Activated gamma-delta T cell treated with Interleukin-2 at 50 U/mL for 16 hours (primary cell): ENCODE measurements at places on chromosomes 2 and 18.

DNA sequence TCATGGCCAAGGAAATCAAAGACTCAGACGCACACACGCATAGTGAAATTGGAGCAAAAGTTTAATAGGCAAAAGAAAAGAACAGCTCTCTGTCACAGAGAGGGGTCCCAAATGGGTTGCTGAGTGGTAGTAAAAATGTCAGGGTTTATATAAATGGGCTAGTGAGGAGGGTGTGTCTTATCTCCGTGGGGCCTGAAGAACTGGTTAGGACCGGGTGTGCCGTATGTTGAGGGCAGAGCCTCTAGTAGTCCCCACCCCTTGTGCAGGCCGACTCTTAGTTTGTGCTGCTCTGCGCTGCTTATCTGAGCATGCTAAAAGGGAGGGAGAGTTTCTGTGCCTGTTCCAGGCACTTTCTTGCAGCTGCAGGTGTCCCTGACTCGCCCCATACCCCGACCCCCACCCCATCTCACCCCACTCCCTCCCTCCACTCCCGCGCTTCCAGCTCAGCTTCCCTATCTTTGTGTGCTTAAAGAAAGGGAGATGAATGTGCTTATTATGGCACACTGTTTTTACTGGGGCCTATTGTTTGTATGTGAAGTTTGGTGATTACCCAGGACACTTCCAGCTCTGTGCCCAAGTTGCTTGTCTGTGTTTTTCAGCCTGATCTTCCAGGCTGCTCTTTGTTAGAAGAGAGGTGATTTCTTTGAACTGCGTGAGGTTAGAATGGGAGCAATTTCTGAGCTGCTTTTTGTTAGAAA, 167.4 kb downstream of the SPAG16 start:
- DNase-seq, result no peak

GRCh38 chr2:36556842-36557241, 41.1 kb downstream of the FEZ2 start:
- no peak for DNase-seq

- DNase-seq, result no peak
Observed at GRCh38 chr2:34785206-34785785, 1186.2 kb upstream of the FAM98A start.

DNA sequence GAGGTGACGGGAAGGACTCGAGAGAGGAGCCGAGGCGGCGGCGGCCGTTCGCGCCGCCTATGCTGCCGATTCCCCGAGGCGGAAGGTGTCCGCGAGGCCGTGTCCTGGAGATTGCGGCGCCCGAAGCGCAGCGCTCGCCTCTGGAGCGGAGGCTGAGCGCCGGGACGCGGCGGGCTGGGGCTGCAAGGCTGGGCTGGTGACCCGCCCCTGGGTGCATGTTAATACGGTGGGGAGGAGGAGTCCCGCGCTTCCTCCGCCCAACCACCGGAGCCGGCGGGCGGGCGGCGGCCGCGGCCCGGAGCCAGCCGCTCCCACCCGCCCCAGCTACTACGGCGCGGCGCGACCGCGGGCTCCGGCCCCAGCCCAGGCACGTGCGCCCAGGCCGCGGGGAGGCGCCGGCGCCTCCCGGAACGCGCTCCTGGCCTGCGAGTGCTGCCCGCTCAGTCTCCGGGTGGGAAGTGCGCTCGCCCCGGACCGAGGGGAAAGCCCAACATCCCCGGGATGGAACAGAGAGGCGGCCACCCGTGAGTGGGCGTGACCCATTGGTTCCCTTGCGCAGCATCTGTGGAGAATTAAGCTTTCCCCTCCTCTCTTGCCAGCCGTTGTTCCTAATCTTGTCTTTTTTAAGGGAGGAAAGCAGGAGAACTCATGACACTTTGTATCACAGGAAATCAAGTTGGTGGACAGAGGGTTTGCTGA, at the start of gene DLGAP1:
DLGAP1 (minus strand) TSS at position 195 of the 699 bp plus-strand sequence.
- DNase-seq, result no peak

DNA sequence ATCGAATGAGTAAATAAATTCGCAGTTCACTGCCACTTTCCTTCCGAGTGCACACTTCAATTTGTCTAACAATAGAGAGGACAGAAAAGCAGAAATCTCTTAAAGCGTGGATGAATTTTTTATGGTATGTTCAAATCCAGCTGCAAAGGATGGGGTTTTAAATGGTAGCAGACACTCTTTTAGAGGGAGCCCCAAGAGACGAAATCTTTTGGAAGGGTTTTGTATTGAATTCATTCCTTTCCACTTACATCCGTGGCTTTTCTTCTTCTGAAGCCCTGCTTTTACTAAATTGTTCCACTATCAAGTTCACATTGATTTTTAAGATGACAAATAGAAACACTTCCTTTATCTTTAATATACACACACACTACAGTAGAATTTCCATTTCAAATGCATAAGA, 680.7 kb downstream of the NR4A2 start:
- no peak for DNase-seq

DNA sequence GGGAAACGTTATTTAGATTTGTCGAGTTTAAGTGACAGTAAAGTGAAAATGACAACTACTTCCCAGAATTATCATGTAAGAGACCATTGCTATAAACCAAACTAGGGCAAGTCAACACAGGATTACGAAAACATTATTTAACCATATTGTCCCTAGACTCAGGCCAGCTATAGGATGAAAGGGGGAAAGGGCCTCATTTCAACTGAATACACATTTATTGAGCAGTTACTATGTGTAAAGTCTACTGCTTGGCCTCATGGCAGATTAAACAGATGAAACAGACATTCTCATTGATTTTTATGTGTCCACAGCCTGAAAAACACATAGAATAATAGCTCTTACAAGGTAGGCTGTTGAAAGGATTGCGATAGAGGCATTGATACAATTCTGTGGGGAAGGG, 32.7 kb downstream of the ARHGEF33 start:
- DNase-seq, result no peak

GRCh38 chr2:224596289-224596688, 11.1 kb upstream of the CUL3 start:
- DNase-seq, result no peak

DNA sequence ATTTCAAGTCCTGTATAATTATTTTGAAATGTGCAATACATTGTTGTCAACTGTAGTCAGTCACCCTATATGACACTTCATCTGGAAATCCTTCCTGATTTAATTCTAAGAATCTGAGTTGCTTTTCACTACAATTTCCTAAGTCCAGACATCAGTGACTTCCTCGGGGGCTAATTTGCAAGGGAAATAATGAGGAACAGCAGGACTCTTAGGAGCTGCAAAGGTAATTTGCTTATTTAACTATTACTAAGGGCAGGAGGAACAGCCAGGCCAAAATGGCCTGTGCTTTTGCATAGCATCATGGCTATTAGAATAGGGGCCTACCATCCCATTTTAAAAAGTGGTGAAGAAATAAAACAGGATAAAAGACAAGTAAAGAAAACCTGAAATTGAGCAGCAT, 178.8 kb downstream of the MC4R start:
- DNase-seq, result no peak

GRCh38 chr18:70376137-70376913, 87.5 kb downstream of the SOCS6 start:
- no peak for DNase-seq

DNA sequence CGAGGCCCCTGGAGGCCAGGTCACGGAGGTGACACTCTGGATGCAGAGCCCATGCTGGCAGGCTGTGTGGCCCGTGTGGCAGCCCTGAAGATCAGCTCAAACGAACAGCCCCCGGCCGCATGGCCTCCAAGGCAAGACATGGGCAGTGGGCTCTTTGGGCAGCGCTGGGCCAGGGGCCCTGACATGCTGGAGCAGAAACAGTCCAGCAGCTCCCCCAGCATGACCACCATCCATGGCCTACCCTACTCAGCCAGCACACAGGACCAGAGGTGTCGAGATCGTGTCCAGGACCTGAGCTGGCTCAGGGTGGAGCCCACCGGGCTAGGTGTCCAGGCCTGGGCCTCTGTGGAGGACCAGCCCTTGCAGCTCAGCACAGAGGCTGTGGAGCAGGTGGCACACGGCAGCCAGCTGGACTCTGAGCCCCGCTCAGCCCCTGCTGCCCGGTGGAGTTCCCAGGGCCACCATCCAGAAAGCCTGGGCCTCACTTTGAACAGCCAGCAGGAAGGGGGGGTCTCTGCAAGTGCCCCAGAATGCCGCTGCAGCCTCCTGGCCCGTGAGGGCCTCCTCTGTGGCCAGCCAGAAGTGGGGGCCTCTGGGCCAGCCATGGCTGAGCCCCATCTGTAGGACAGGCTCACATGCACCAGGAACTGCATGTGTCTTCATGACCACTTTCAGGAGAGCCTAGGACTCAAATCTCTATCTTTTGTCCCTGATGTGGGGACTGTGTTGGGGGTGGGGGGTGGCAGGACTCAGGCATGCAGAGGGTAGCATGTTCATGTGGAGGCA, 8.9 kb downstream of the AMER3 start:
- DNase-seq, result no peak

GRCh38 chr2:202377207-202377761, 1.2 kb downstream of the BMPR2 start:
- no peak for DNase-seq

- DNase-seq, result no peak
Observed at GRCh38 chr18:76456823-76457222, 38.2 kb downstream of the ZNF516 start.

GRCh38 chr2:61328707-61329251, 142.1 kb downstream of the USP34 start:
- DNase-seq, result no peak

- DNase-seq, result no peak
Observed at GRCh38 chr2:98935111-98935770, 784 bp downstream of the CRACDL start.

GRCh38 chr2:88190808-88191721, 20.9 kb downstream of the THNSL2 start:
- DNase-seq, result no peak

- no peak for DNase-seq
Observed at GRCh38 chr2:217932803-217933616, 69.8 kb downstream of the TNS1 start.

DNA sequence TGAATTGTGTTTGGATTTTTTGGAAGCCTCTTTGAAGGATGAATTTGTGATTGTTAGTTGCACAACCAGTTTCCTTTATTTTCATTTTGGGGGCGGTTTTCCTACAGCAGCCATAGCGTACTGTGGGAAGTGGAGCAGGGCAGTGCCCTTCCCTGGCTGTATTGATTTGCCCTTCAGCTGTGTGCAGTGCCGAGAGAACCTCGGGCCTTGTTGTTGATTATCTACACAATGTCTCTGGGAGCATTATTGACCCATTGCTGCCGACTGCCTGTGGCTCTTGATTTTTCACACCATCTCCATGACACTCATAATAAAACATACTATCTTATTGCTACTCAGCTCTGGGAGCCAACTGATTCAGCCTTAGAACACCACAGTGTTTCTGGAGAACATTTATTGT, 162.2 kb upstream of the BOD1L2 start:
- DNase-seq, result no peak

- no peak for DNase-seq
Observed at GRCh38 chr2:105576440-105577241, 168.1 kb upstream of the NCK2 start.

DNA sequence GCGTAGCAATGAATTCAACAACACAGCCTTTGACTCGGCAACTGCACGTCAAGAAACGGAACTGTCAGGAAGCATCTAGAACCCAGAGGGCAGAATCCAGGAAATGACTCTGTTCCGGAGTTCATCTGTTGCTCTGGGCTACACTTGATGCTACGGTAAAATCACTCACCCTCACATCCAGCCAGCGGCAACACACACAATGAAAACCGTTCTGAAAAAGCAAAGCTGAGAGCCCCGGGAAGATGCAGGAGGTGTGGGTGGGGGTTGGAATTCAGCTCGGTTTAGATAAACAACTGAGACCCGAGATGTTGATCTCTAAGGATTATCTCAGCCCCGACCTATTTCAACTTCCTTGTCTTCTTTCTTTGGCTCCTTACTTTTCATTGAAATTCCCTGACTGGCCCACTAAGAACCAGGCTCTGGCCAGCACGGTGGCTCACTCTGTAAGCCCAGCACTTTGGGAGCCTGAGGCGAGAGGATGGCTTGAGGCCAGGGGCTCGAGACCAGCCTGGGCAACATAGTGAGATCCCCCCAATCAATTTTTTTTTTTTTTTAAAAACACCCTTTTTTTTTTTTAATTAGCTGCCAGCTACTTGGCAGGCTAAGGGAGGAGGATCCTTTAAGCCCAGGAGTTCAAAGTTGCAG, 13.3 kb upstream of the RAB17 start:
- peak; percentile 51 for DNase-seq

GRCh38 chr2:149038442-149039212, at the start of gene LYPD6B:
Gene LYPD6B, plus strand, starts transcription at chr2:149038699. Its CDS starts 92,250 bp downstream, at chr2:149130949.
- DNase-seq, result no peak

- DNase-seq, result no peak
Observed at GRCh38 chr18:60599267-60599666, 226.7 kb upstream of the MC4R start.
